ENCODE measurements at places on chromosomes 2 and 18. TPM values are rescaled to one million over a fixed set of nuclear protein-coding genes. Genes with fewer than 3 reads are reported as not detected.
A peak's percentile ranks its signal among the peaks of the same experiment; 100 is the strongest.

GRCh38 chr2:16716024-16716423, 50.4 kb upstream of the CYRIA start:
- peaks cover under 1% of the 10 kb centered on the region for H3K27me3 ChIP-seq
- H3K36me3 ChIP-seq: no peaks in the 10 kb centered on the region
- no peaks in the 10 kb centered on the region for H3K4me1 ChIP-seq
- DNase-seq: no peak

- no peaks in the 10 kb centered on the region for H3K36me3 ChIP-seq
- DNase-seq: no peak
- H3K4me3 ChIP-seq: no peak overlapping the region
- no peaks in the 10 kb centered on the region for H3K27me3 ChIP-seq
- H3K27ac ChIP-seq: no peak overlapping the region
Observed at GRCh38 chr2:2181493-2181892, 149.6 kb downstream of the MYT1L start.

DNA sequence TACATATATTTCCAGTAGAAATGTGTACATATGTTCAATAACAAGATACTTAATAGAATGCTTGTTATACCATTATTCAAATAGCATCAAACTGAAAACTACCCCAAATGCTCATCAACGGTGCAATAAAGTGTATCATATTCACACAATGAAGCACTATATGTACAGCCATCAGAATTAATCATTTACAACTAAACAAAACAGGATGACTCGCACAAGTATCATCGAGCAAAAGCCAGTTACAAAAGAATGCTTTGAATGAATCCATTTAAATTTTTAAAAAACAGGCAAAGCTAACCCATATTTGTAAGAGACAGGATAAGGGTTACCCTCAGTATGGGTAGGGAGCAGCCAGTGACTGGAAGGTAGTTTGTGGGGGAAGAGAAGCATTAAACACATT, 132.8 kb upstream of the PDE1A start:
- peak overlapping the region; percentile 48 for H3K27ac ChIP-seq
- H3K27me3 ChIP-seq: no peaks in the 10 kb centered on the region
- no peak overlapping the region for H3K4me3 ChIP-seq
- no peak for DNase-seq
- no peaks in the 10 kb centered on the region for H3K4me1 ChIP-seq

DNA sequence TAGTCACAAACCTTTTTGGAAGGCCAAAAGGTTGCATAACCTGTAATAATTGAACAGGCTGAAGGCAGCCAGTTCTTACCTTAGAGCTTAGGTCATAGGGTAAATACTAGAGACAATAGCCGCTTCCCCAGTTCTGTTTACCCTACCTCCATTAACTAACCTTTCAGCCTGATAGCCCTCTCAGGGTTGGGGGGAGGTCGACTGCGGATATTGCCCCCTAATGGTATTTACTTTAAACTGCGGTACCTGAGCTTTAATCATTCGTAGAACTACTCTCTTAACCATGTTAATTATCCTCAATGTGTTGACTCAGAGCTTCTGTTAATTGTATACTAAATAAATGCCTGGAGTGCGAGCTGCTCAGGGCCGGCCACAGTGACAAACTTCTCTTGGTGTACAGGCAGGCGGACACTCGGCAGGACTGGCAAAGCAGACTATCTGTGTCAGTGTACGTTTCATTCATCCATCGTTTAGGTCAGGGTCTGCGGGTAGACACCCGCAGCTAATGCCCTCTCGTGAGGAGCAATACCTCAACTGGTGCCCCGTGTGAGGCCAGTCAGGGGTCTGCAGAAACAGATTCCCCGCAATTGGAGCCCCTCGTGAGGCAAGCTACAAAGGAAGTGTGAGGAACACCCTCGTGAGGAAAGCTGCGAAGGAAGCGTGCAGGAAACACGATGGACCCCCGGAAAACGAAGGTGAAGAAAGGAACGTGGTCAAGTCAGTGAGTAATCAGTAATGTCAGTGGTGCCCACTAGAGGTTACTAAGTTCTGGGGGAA, 115.3 kb upstream of the SCN7A start:
- H3K27ac ChIP-seq: no peak overlapping the region
- DNase-seq: no peak
- no peaks in the 10 kb centered on the region for H3K36me3 ChIP-seq
- H3K4me1 ChIP-seq: peaks cover 3% of the 10 kb centered on the region
- H3K4me3 ChIP-seq: no peak overlapping the region
- H3K27me3 ChIP-seq: peaks cover 17% of the 10 kb centered on the region

DNA sequence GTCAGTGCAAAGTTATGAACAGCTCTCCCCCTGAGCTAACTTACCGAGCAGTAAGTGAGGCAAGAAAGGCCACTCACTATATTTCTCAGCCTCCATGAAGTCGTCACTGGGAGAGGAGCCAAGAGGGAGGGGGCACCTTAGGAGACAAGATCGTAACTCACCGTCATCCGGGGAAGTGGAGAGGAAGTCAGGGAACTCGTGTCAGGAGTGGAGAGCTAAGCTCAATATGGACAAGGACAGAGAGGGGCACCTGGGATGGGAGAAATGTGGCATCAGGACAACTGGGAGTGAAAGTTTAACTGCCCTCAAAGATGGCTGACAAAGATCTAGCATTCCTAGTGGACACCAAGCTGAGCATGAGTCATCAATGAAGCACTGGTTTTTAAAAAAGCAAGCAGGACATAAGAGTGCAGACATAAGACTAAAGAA, 37.1 kb downstream of the BCL11A start:
- H3K27ac ChIP-seq: no peak overlapping the region
- DNase-seq: no peak
- H3K4me3 ChIP-seq: no peak overlapping the region
- peaks cover 7% of the 10 kb centered on the region for H3K4me1 ChIP-seq
- peaks cover 21% of the 10 kb centered on the region for H3K27me3 ChIP-seq
- no peaks in the 10 kb centered on the region for H3K36me3 ChIP-seq

DNA sequence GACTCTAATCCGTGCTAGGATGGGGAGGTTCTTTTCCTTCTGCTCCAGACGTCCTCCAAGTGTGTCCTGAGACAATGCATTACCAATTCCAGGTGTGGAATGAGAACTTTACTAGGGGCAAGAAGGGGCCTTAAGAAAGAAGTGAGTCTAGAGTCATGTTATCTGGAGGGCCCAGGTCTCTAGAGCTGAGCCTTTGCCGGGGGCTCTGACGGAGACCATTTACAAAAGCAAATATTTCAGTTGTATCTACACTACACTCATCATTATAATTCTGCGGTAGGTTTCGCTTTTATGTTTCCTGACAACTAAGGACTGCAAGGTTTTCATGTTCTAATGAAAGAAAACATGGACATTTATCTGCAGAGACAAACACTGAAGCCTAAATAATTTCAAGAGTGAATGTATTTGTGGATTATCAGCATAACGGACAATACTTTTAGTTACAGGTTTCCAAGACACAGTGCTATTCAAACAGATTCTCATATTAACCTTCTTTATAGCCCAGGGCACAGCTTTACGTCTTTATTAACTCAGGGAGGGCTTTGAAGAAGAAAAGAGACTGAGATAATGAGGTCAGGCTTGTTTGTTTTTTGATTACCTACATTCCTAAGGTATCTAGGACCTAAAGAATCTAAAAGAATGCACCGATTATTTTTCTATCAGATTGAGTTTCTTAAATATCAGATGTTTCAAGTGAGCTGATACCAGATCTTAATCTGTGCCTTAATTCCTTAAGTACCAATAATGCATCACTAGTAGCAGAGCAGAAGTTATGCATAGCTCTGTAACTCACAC, 15.0 kb upstream of the LAMA1 start:
- DNase-seq: no peak
- no peaks in the 10 kb centered on the region for H3K4me1 ChIP-seq
- H3K36me3 ChIP-seq: no peaks in the 10 kb centered on the region
- no peaks in the 10 kb centered on the region for H3K27me3 ChIP-seq
- no peak overlapping the region for H3K4me3 ChIP-seq

- peak overlapping the region; percentile 25 for H3K4me3 ChIP-seq
- no peak for DNase-seq
- H3K27ac ChIP-seq: no peak overlapping the region
- H3K36me3 ChIP-seq: no peaks in the 10 kb centered on the region
- H3K27me3 ChIP-seq: peaks cover 55% of the 10 kb centered on the region
Observed at GRCh38 chr18:55778788-55779690, 191.0 kb upstream of the TCF4 start.

- peaks cover 37% of the 10 kb centered on the region for H3K4me1 ChIP-seq
- H3K27ac ChIP-seq: no peak overlapping the region
- H3K27me3 ChIP-seq: peaks cover 2% of the 10 kb centered on the region
- DNase-seq: no peak
- peaks cover 3% of the 10 kb centered on the region for H3K36me3 ChIP-seq
Observed at GRCh38 chr2:100137318-100137717, 5.1 kb downstream of the AFF3 start.

DNA sequence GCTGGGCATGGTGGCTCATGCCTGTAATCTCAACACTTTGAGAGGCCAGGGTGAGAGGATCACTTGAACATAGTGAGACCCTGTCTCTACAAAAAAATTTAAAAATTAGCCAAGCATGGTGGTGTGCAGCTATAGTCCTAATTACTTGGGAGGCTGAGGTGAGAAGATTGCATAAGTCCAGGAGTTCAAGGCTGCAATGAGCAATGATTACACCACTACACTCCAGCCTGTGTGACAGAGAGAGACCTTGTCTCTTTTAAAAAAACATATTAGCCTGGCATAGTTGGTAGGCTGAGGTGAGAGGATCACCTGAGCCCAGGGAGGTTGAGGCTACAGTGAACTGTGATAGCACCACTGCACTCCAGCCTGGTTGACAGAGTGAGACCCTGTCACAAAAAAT, 13.7 kb downstream of the TRAPPC8 start:
- H3K4me1 ChIP-seq: peaks cover 4% of the 10 kb centered on the region
- H3K36me3 ChIP-seq: peaks cover 17% of the 10 kb centered on the region
- no peak overlapping the region for H3K4me3 ChIP-seq
- no peak overlapping the region for H3K27ac ChIP-seq
- H3K27me3 ChIP-seq: no peaks in the 10 kb centered on the region
- no peak for DNase-seq

- no peaks in the 10 kb centered on the region for H3K36me3 ChIP-seq
- no peak for DNase-seq
- no peaks in the 10 kb centered on the region for H3K4me1 ChIP-seq
- H3K27me3 ChIP-seq: no peaks in the 10 kb centered on the region
Observed at GRCh38 chr2:133504566-133505505, 63.4 kb downstream of the NCKAP5 start.

- H3K36me3 ChIP-seq: no peaks in the 10 kb centered on the region
- H3K27ac ChIP-seq: no peak overlapping the region
- no peaks in the 10 kb centered on the region for H3K4me1 ChIP-seq
- DNase-seq: no peak
- H3K4me3 ChIP-seq: no peak overlapping the region
Observed at GRCh38 chr2:173762221-173762620, 203.0 kb downstream of the SP3 start.

DNA sequence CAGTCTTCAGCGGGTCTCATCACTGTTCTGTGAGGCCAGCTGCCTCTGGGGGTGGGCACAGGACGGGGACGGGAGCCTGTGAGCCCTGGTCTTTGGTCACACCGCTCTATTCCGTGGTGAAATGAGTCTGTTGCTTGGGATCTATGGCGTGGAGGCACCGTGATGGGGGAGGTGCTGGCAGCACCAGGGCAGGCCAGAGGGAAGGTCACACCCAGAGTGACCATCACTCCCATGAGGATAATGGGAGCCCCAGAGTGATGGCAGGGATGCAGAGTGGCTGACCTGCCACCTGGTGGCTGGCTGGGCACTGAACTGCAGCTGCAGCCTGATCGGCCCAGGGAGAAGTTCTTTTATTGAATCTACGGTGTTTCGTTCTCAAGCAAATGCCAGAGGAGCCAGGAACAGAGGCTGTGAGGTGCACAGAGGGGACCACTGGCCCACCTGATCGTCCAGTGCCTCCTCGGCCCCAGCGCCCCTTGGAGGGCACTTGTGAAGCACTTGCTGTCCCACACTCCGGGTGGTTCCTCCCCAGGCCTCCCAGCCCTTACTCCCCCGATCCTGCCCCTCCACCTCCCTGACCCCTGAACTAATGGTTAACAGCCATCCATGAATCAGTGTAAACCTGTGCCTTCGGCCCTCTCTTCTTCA, 17.9 kb downstream of the KCNIP3 start:
- no peak overlapping the region for H3K4me3 ChIP-seq
- no peaks in the 10 kb centered on the region for H3K4me1 ChIP-seq
- no peaks in the 10 kb centered on the region for H3K27me3 ChIP-seq
- no peak overlapping the region for H3K27ac ChIP-seq
- DNase-seq: no peak
- H3K36me3 ChIP-seq: no peaks in the 10 kb centered on the region

GRCh38 chr2:75705921-75706320, 4.8 kb downstream of the GCFC2 start:
- peaks cover 22% of the 10 kb centered on the region for H3K4me1 ChIP-seq
- no peak overlapping the region for H3K4me3 ChIP-seq
- no peak overlapping the region for H3K27ac ChIP-seq
- no peaks in the 10 kb centered on the region for H3K27me3 ChIP-seq

- peak within 1 kb of the TSS; percentile 84 for H3K4me3 ChIP-seq
- H3K36me3 ChIP-seq: peaks cover 3% of the 10 kb centered on the region
- peak within 1 kb of the TSS; percentile 49 for H3K27ac ChIP-seq
- H3K4me1 ChIP-seq: peaks cover 40% of the 10 kb centered on the region
Observed at GRCh38 chr2:98086491-98087446, at the start of gene VWA3B. VWA3B (plus strand) TSS chr2:98087167; CDS start chr2:98093093, 5,926 bp downstream.

DNA sequence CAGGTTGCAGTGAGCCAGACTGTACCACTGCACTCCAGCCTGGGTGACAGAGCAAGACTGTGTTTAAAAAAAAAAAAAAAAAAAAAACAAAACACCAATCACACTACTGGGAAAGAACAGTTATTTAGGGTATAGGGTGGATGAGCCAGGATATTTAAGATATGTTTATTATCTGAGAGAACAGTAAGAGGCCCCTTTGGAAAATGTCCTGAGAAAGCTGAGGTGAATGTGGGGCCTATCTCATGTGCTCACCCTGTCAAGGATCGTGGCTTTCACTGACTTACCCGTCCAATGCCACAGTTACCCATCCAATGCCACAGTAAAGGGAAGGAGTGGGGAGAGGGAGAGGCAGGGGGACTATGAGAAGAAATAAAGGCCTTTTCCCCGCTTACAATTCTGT, 19.9 kb upstream of the ENOSF1 start:
- H3K4me1 ChIP-seq: peaks cover 6% of the 10 kb centered on the region
- no peak for DNase-seq
- no peaks in the 10 kb centered on the region for H3K27me3 ChIP-seq
- no peak overlapping the region for H3K27ac ChIP-seq
- H3K36me3 ChIP-seq: peaks cover 36% of the 10 kb centered on the region

- H3K4me3 ChIP-seq: peak overlapping the region; percentile 74
- H3K27me3 ChIP-seq: no peaks in the 10 kb centered on the region
- peaks cover 24% of the 10 kb centered on the region for H3K4me1 ChIP-seq
- H3K36me3 ChIP-seq: peaks cover 5% of the 10 kb centered on the region
Observed at GRCh38 chr18:77004555-77005380, 127.8 kb downstream of the MBP start.

Gene CPLX4
- not detected for total RNA-seq

Gene DES
- not detected for total RNA-seq

Gene SERPINB13
- not detected for total RNA-seq

Gene CYP27A1
- total RNA-seq: 4.7 TPM

Gene G6PC2
- total RNA-seq: not detected

Gene SLC8A1
- 0.68 TPM for total RNA-seq

Gene DOCK10
- total RNA-seq: 273 TPM

Gene DPP10
- total RNA-seq: not detected

Gene GAREM1
- total RNA-seq: not detected
